ENCODE measurements at places on chromosomes 3 and 15.

GRCh38 chr15:37125143-37125542, 24.8 kb upstream of the MEIS2 start:
- no peak for DNase-seq

GRCh38 chr3:173501931-173502489, 104.5 kb downstream of the NLGN1 start:
- no peak for DNase-seq

DNA sequence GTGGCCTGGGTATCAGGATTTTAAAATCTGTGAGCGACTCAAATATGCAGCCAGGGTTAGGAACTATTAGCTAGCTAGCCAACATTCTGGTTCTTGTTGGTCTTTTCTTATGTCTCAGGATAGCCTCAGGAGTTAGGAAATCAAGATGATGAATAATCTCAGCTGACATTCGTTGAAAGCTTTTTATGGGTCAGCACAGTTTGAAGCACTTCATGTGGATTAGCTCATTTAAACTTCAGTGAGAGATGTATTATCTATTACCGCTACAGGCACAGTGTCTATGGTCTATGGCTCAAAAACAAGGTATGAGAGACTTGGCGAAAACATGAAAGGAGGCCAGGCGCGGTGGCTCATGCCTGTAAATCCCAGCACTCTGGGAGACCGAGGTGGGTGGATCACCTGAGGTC, 187.5 kb upstream of the THRB start:
- DNase-seq: no peak

- no peak for DNase-seq
These were observed 20.0 kb downstream of the MTMR14 start for GRCh38 chr3:9669277-9669676.

GRCh38 chr15:51077221-51078153, 17.2 kb downstream of the TNFAIP8L3 start:
- DNase-seq: peak; percentile 53

DNA sequence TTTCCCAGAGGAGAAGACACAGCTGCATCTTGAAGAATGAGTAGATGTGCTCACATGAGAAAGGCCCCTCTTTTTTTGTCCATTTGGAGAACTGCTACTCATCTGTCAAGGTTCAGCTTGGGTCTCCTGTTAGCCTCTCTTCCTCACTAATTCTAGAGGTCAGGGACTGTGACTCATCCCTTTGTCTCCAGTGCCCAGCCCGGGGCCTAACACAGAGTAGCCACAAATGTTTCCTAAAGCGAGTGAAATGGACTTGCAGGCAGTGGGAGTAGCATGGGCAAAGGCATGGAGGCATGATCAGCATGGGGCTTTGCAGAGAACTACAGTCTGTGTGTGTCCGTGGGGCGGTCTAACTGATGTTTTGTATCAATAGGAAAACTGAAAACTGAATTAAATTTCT, 33.9 kb upstream of the MRPS22 start:
- no peak for DNase-seq

DNA sequence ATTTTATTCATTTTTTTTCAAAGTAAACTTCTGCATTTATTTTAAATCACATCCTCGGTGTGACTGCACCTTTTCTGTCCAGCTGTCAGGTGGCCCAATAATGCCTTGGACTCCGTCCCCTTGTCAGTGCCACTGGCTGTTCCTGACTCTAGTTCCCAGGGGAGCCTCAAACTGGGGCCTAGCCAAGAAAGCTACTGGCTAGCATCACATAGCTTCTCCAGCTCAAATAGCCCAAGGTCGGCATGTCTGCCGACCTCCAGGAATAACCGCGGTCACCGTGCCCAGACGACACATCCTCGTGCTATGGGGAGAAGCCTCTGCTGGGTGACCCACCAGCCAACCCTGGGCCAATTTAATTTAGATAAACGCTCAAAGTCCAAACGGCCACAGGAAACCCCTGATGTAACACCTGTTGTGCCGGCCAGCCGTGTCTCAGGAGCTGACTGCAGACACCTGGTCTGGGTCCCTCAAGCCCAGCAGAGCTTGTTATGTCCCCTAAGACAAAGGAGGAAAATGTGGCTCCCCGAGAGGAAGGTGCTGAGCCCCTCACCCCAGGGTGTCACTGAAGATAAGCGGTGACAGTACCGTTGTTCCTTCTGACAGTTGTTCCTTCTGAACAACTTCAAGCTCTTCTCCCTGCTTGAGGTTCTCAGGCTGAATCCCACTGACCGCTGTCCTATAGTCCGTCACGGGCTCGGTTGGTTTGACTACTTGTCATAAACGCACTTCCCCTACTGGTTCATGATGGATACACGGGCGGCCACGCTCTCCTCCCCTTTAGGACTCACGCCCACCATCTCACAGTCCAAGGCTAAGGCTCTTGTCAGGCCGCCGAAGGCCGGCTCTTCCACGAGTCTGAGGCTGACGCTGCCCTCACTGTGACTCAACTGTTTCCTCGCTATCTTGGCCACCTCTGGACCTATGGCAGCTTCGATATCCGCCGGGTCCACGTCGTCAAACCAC, 126.2 kb downstream of the KLF13 start:
- no peak for DNase-seq

DNA sequence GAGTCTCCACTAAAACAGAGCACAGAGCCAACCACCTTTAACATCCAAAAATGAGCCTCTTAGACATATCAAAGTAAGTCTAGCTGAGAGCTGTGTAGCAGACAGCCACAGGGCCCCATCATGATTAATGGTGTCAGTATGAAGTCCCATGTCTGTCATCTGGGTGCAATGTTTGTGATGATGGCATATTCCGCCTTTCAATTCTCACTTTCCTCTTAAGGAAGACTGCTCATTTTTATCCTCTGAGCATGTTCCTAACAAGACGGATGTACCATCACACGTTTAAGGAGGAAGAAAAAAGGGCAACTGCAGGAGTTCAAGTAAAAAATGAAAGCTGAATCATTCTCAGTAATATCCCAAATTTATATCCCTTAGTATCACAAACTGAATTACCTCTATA, 85.8 kb upstream of the KCNMB2 start:
- DNase-seq: no peak

- peak; percentile 89 for DNase-seq
These were observed 23.4 kb downstream of the FOXL2 start for GRCh38 chr3:138923531-138923994.

DNA sequence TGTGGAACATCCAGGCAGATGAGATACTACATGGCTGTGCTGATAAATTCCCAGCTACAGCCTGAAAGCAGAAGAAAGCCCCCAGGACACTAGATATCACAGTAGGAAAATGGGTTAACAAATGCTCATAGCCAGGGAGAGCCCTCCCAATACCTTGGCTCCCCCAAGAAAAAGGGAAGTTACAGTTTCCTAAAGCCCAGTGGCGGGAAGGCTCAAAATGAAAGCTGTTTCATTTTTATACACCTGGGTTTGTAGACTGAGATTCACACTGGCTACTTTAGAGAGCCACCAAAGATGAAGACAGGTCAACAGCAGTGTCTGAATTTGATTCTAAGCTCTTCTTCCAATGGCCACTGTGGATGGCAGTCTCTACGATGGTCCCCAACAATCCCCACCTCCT, 55.0 kb upstream of the TOPAZ1 start:
- DNase-seq: no peak

DNA sequence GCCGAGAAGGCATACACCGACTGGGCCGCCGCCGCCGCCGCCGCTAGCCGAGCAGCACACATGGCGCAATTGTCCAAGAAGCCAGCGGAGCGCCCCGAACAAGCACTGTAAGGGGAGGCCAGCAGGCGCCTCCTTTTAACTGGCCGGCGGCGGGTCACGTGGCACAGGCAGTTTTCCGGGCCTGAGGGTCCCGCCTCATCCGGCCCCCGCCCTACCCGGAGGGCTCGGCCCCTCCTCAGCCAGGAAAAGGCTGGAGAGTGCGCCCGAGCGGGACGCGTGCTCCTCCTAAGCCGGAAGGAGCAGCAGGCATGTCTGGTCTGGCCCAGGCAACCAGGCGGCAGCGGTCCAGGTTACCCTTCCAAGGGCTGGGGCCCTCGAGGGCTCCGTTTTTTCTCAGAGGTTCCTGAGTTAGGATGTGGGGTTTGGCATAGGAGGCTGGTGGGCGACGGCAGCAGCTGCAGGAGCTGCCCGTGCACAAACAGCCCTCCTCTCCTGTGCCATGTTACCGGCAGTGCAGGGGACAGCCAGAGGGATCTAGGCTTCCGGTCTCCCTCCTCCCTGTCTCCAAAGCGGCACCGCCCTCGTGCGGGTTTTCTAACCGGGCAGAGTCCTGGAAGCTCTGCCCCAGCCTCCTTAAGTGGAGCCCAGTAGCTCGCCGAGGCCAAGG, at the start of gene GPX1:
GPX1 (minus strand) TSS at position 137 of the 667 bp plus-strand sequence; CDS start at position 62, 75 bp downstream.
- peak; percentile 86 for DNase-seq

- DNase-seq: no peak
These were observed 305.9 kb downstream of the CHL1 start for GRCh38 chr3:502486-502885.

DNA sequence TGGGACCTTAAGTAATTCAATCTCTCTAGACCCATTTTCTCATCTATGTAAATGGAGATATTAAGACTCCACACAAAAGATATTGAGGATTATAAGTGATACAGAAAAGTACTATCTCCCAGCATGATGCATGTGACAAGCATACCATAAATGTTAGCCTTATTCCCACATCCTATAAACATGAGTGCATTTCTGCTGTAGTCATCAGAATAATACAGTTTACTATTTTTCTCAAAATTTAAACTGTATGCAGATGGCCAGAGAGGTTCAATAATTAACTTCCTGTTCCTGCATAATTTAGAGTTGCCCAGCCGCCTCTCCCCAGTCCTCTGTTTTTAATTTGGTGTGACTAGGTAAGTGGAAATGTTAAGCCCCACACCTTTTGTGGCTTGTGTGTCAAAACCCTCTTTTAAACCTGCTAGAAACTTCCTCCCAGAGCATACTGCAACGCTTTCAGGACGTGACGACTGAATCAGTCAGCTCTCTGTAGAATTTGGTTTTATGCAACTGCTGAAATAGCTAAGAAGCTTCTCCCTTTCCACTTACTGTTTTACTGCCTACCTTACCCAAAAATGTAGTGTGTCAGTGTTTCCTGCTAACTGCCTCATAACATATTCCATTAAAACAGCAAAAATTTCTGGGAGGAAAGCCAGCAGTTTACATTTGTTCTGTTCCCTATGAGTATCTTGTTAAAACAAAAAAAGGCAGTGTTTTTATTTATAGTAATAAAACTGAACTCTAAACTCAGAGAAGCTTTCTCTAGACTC, 1037.9 kb downstream of the EPHA3 start:
- DNase-seq: no peak

DNA sequence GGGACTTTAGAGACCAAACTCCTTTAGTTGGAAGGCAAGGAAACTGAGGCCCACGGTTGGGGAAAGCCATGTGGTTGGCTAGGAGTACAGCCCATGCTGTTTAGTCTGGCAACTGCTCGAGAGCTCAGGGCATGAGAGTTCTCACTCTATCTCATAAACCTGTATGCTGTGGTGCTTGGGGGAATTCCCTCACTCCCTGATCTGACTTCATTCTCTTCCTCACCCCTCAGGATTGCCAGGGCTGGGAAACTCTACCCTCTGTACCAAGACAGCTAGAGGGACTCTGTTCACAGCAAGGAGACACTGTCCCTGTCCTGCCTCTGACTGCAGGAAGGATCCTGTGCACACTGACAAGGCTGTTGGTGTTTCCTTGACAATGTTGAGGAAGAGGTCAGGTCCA, 230.2 kb downstream of the ZNF621 start:
- no peak for DNase-seq

GRCh38 chr15:96353416-96353929, 23.0 kb downstream of the NR2F2 start:
- DNase-seq: no peak

GRCh38 chr3:20462723-20463122, 276.7 kb upstream of the SGO1 start:
- no peak for DNase-seq

DNA sequence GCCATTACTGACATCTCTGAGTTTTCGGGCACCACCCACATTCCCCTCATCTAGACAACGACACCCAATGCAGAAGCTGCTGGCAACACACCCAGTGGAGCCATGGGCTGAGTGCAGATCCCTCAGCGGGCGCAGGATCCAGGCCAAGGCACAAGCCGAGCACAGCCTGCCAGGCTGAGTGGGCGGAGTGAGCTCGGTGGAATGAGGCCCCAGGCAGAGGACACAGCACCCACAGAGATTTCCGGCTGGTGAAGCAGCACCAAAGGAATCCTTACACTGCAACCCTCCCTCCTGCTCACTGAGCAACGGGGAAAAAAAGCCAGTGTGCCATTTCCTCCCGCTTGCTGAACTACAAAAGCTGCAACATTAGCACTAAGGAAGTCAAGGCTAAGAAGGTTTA, 34.3 kb downstream of the ZMAT3 start:
- DNase-seq: peak; percentile 77

- peak; percentile 80 for DNase-seq
These were observed 3.0 kb upstream of the TLE3 start for GRCh38 chr15:70100474-70101341.

- no peak for DNase-seq
These were observed 11.7 kb downstream of the LRRFIP2 start for GRCh38 chr3:37162501-37163245.

DNA sequence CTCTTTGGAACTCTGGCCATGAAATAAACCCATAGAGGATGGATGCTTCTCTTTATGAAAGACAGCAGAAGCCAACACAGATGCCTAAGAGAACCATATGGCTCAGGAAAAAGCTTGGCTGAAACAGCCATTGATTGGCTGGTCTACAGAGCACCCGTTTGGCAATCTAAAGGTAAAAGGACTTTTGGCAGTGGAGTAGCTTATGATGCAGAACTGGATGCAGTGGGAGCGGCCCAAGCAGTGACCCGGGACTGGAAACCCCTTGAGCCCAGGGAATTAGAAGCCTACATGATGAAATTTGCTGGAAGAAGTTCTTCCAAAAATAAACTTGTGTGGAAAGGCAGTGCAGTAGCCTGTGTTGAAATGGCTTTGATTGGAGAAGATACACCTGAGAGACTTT, 360.2 kb downstream of the NR2F2 start:
- no peak for DNase-seq

GRCh38 chr3:129441782-129442181, 1.8 kb downstream of the IFT122 start:
- no peak for DNase-seq

GRCh38 chr3:177358091-177358976, 161.1 kb upstream of the TBL1XR1 start:
- peak; percentile 69 for DNase-seq

DNA sequence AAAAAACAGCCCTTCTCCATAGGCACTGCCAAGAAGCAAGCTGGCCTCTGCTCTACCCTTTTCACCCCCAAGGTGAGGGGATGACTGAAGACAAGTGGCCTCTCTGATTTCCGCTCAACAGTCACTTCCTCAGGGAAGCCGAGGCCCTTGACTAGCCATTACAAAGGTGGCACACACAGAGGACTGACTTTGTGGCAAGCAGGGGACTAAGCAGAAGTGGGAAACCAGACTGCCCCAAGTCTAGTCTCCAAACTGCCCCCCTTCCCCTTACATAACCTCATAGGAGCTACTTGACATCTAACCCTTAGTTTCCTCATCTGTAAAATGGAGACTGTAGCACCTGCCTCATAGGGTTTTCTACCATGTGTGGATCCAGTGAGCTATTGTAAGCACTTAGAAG, 118.9 kb downstream of the FOXP1 start:
- no peak for DNase-seq

DNA sequence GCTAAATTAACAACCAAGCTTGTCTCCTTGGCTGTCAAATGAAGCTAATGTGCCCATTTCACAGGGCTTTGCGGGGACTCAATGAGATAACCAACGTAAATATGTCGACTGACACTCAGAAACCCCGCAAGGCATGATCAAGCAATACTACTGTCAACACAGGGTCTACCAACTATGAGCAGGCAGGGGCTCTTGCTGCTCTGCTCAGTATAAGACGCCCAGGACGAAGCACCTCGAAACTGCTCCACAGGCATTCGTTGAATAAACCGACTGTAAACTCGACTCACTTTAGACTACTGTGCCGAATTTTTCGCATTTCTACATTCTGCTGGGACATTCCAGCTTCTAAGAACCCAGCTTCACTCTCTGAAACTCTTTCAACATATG, 55.0 kb downstream of the FEZF2 start:
- DNase-seq: no peak
